ENCODE measurements at places on chromosomes 5 and 9. TPM values are rescaled to one million over a fixed set of nuclear protein-coding genes. Genes with fewer than 3 reads are reported as not detected.

DNA sequence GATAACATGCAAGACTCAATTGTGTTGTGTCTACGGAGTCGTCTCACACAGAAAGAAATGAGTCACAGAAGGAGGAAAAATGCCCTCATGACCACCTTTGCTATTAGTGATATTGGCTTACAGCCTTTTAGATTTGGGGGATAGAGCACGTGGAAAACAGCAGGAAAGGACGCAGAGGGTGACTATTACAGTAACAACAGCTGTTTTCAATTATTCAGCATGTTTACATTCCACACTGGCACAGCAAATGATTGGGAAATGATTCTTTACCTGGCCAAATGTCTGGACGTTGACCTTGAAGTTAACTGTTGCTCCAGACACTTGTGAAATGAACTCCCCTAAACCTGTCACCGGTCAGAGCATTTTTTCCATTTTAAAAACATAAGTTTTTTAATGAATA is 46.8 kb downstream of the APTX start:
- no peak for ATAC-seq

DNA sequence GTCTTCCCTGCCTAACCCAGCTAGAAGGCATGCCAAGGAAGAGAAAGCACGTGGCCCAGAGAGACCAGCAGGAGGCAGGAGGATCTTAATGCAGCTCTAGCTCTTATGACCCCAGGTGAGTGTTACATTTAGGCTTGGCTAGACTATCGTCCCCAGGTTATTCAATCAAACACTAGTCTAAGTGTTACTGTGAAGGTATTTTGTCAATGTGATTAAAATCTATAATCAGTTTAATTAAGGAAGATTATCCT is 483.7 kb downstream of the BNC2 start:
- ATAC-seq: no peak

KCNIP1 gene
- total RNA-seq: 1.1 TPM

- ATAC-seq: no peak
Observed at GRCh38 chr5:9196403-9197227, 349.3 kb downstream of the SEMA5A start.

- ATAC-seq: no peak
Observed at GRCh38 chr5:668283-668995, 24.7 kb downstream of the TPPP start.

GPSM1 gene
- total RNA-seq: 10.0 TPM

CTSV gene
- total RNA-seq: not detected

DNA sequence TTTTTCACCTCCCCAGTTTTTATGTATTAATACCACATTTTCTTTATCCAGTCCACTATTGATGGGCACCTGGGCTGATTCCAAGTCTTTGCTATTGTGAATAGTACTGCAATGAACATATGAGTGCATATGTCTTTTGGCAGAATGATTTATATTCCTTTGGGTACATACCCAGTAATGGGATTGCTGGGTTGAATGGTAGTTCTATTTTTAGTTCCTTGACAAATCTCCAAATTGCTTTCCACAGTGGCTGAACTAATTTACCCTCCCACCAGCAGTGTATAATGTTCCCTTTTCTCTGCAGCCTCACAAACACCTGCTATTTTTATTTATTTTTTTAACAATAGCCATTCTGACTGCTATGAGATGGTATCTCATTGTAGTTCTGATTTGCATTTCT is 340.2 kb downstream of the ADAMTS6 start:
- no peak for ATAC-seq

GRCh38 chr9:80500300-80500699 is 928.5 kb downstream of the TLE4 start:
- no peak for ATAC-seq

ACSL6 gene
- total RNA-seq: 1.7 TPM

DCTN4 gene
- total RNA-seq: 53.0 TPM

C5orf58 gene
- total RNA-seq: not detected

GRCh38 chr5:20692913-20693312 is 704.9 kb upstream of the CDH18 start:
- ATAC-seq: no peak

CA9 gene
- total RNA-seq: not detected

GRCh38 chr5:154508114-154508513 is 30.1 kb upstream of the HAND1 start:
- ATAC-seq: no peak

CCDC171 gene
- 2.0 TPM for total RNA-seq
